Diencephalon (tissue), 1 donor: ENCODE measurements at places on chromosomes 4 and X. TPM values are rescaled to one million over a fixed set of nuclear protein-coding genes. Genes with fewer than 3 reads are reported as not detected.

The MAGEB2 gene
- not detected for total RNA-seq

The ANXA10 gene
- total RNA-seq: not detected

The SPOCK3 gene
- 84.4 TPM for total RNA-seq

The ADH7 gene
- not detected for total RNA-seq

The GPR119 gene
- not detected for total RNA-seq

The ARAP2 gene
- total RNA-seq: 78.2 TPM

The HDAC8 gene
- 31.4 TPM for total RNA-seq

The MAGEA10 gene
- total RNA-seq: not detected

The UCHL1 gene
- 1,495 TPM for total RNA-seq
